ENCODE measurements at places on chromosomes 4 and X.
A peak's percentile ranks its signal among the peaks of the same experiment; 100 is the strongest.

- no peak for DNase-seq
Measured at GRCh38 chr4:147964266-147964880, 232.5 kb downstream of the ARHGAP10 start.

GRCh38 chr4:51997647-51998046 is 22.5 kb downstream of the LRRC66 start:
- DNase-seq = no peak

- no peak for DNase-seq
Measured at GRCh38 chrX:142483965-142484364, 278.9 kb upstream of the MAGEC2 start.

DNA sequence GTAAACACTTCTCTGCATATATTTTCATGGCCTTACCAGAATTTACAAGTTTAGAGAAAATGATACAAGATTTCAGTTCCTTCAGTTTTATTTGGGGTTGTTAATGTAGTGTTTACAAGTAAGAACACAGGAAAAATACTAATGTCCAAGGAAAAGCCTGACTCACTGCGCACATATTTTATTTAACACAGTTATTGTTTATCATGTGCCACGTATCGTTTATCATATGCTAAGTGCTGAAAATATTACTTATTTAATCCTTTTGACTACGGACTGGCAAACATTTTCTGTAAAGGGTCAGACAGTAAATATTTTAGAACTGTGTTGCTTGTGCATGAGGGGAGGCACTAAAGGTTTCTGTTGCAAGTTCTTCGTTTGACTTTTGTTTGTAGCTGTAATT is 794 bp downstream of the HSD17B13 start:
- DNase-seq = no peak

- DNase-seq = no peak
Measured at GRCh38 chr4:687971-688853, 739 bp downstream of the SLC49A3 start.

DNA sequence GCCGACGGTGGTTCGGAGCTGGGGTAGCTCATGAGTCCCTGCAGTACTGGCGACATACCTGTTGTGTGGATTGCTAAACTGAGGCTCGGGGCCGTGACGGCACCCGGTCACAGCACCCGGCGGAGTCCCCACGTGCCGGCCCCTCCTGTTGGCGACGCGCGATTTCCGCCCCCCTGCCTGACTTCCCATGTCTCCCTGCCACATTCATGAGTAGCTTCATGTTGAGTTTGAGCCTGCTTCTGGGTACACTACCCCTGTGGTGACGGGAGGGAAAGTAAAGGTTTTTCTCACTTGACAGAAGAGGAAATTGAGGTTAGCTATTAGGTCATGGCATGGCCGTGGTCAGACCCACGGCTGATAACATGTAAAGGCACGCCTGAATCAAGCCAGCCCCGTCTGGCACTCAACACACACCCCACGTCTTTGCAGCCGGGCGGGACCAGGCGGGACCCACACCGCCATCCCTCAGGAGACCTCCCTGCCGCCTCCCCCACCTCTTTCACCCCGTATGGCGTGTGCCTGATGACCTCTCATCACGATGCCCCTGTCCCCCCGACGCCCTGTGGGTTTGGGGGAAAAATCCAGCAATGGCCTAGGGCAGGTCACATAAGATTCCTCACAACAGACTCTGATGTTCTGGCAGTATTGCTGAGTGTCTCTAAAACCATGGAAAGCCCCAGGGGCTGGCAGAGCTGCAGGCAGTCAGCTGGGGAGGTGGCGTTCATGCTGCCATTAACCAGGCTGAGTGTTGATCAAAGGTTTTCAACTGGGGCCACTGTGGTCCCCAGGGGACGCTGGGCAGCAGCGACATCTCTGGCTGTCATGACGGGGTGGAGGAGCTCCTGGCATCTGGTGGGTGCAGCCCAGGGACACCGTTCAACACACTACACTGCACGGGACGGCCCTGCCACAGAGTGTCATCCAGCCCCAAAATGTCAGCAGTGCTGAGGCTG is 29.2 kb downstream of the P2RY8 start:
- no peak for DNase-seq

DNA sequence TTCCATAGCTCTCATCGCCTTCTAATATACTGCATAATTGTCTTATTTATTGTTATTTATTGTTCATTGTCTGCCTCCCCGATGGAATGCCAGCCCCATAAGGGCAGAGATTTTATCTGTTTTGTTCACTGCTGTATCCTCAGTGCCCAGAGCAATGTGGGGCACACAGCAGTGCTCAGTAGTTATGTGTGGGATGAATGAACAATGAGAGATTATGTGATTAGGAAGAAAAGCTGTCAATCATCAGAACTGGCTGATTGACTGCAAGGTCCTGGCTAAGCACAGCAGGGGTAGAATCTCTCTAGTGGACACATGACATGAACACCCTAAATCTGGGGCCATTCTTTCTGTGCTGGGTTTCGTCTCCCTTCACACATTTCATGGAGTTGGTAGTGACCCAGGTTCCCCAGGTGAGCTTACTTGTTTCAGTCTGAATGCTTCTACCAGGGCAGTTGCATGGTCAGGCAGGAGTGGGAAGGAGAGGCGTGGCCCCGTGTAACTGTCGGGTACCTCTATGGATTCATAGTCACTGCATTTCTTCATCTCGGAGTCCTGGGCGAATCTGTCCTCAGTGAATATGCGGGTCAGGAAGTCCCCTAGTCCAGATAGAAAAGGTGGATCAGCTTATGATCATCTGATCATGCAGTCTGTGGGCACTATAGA is 12.6 kb downstream of the PPEF2 start:
- no peak for DNase-seq

DNA sequence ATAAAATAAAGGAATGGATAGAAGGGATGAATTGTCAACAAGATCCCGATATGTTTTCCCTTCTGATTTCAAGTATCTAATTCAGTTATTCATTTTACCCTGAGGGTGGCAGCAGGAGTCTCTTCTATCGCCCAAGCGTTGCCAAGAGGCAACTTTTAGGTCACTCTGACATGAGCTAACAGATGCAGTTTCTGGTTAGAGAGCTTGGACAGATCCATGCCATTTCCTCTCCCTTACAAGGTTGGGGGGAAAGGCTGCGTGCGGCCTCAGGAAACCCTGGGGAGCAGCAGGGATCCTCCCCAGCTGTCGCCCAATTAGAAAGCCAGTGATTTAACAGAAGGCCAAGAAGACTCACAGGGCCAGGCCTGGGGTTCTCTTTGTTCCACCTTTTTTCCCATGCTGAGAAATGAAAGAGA is 35.3 kb upstream of the WAS start:
- DNase-seq = peak; percentile 3

DNA sequence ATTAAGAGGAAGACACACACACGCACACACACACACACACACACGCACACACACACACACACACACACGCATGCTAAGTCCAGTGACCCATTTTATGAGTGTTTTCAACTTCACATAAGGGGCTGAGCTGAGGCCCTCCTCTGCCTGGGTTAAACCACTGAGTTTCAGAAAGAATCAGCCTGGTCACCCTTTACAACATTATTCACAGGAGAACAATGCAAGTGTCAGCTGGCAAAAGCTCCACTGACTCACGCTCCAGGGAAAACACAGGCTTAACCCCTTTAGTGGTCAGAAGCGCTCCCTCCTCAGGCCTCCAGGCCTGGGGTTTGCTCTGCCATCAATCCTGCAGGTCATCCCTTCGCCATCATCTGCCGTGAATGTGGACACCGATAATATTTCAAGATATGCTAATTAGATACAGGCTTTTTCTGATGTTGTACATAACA is 46.9 kb downstream of the ACOX3 start:
- DNase-seq = peak; percentile 68

- no peak for DNase-seq
Measured at GRCh38 chr4:165560941-165561340, 182.1 kb downstream of the CPE start.

GRCh38 chr4:16029886-16030285 is 53.9 kb downstream of the PROM1 start:
- no peak for DNase-seq

GRCh38 chr4:155878611-155879010 is 12.5 kb upstream of the ASIC5 start:
- DNase-seq = no peak

GRCh38 chrX:154596290-154596929 is 11.5 kb downstream of the CTAG1A start:
- DNase-seq = peak; percentile 80

- no peak for DNase-seq
Measured at GRCh38 chr4:146098397-146098796, 77.1 kb upstream of the LSM6 start.

DNA sequence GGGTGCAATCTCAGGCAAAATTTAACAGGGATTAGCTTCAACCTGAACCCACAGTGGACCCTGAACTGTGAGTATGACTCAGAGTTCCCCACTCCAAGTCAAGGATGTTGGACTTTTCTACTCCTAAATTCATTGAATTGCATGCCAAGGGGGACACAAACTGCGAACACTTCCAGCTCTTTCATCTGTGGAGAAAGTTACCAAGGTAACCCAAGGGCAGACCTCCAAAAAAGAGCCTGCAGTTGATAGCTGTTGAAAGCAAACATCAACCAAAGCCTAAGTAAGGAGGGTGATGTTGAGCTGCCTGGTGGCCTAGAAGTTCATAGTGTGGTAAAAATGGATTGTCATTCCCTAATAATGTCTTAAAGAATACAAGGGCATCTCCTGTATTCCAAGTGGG is 1242.9 kb downstream of the C4orf33 start:
- no peak for DNase-seq

DNA sequence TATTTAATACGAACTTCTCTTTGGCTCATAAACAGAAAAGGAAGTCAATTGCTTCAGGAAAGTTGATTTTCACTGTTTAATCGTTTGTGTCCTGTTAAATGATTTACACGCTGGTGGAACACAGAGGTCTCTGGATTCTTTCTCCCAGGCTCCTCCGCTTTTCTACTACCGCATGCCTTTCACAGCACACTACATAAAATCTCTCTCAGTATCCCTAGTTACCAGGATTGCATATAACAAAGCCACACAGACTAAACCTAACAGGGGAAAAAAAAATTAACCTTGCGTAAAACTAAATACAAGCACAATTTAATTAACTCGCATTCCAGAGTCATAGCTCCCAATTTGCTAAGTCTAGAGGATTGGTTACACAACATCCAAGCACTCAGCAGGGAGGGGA is 133.9 kb downstream of the CORIN start:
- no peak for DNase-seq

- DNase-seq = no peak
Measured at GRCh38 chr4:103105558-103106356, 6.1 kb upstream of the BDH2 start.

DNA sequence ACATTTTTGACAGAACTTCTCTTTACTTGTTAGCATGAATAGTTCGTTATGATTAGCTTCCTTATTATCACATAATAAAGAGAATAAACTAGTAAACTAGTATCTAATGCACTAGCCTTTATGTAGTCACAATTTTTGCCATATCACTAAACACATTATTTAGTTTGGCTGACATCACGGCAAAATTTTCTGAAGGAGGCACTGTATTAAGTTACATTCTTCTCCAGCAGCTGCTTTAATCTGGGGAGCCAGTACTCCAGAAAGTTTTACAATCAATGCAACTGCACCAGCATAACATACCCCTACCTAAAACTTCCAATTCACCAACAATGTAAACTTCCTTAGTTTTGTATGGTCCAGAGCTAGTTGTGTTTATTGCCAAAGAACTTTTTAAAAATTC is 87.8 kb downstream of the FIP1L1 start:
- no peak for DNase-seq

DNA sequence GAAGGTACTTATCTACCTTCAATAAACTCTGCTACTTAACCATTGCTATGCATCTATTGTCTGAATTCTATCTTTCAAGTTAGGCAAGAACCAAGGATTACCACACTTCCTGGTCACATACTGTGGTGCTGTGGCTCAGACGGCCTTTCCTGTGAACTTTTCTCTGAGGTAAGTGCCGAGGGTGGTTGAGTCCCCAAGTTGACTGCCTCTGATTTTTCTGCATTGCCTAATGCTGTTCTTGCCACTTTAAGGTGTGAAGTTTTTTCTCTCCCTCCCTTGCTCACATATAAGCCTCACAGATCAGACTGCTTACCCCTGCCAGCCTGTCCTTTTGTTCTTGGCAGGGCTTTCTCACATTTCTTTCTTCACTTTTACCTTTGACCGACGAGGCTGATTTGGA is 348.0 kb upstream of the POU3F4 start:
- no peak for DNase-seq

GRCh38 chrX:22542641-22543040 is 269.9 kb downstream of the CBLL2 start:
- peak; percentile 10 for DNase-seq

DNA sequence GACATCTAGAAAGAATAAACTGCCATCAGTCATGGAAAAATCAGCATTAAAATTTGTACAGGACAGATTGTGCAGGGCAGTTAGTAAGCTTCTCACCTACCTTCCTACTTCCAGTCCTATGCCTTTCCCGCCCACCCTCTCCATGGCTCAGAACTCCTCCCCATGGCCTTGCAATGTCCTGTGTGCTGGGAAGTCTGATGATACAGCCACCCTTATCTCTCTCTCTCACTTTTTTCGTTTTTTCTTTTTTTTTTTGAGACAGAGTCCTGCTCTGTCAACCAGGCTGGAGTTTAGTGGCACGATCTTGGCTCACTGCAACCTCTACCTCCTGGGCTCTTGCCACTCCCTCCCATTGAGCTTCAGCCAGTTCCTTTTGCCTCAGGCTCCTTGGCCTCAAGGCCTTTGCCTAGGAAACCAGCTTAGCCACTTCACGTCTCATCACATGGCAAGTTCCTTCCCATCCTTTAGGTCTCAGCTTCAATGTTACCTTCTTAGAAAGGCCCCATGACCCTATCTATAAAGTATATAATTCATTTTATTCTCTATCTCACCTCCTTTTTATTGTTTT is 259.7 kb downstream of the NKX6-1 start:
- DNase-seq = no peak

GRCh38 chr4:69032847-69033638 is 63.2 kb upstream of the UGT2B7 start:
- no peak for DNase-seq

DNA sequence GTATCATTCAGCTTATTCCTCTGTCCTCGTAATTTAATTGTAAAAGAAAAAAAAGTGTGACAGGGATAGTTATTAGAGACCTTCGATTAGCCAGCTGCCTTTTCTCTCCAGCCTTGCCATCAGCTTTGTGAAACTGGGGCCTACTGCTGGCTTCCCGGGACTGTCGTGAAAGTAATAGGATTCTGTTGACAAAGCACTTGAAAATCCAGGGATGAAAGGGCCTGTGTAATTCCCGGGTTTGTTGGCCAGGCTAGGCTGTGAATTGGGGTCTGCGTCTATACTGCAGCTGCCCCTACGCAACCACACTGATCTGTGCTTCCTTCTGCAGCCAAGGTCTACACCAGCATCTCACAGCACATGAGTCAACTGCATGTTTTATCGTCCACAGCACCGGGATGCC is 120.4 kb upstream of the SCML1 start:
- DNase-seq = no peak

Measured in fibroblast of skin of left quadriceps (primary cell).